ENCODE measurements at places on chromosomes 2 and 18.

DNA sequence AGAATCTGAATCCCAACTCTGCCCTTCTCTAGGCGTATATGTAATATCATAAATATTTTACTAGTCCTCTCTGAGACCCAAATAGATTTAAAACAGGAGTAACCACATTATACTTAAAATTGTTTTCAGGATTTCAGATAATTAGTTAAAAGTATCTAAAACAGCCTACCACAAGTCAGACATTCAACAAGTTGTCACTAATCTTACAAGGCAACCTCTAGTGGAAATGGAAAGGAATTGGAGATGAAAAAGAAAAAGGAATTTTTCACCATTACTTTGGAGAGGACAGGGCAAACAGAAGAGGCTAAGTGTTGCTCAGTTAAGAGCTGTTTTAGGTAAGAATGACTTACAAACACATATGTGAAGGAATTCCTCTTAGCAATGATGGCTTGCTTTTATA, 11.4 kb downstream of the CUL3 start:
- no peak for DNase-seq

- no peak for DNase-seq
Observed at GRCh38 chr2:38690499-38691420, 24.8 kb downstream of the GALM start.

DNA sequence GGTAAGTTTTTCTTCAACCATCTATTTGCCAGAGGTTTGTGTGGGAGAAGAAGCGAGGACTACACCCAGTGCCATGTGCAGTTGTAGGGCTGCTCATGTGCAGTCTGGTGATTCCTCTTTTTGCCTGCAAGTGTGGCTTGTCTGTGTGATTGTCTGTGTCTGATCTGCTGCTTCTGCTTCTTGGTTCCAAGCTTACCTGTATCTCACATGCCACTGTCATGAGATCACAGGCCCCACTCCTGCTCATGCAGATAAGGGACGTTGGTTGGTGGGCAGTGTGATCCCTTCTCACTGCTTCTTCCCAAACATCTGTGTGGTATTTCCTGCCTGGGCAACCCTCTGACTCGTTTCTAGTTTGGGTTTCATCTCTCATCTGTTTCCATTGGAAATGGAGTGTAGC, 27.1 kb downstream of the RRM2 start:
- DNase-seq, result no peak

DNA sequence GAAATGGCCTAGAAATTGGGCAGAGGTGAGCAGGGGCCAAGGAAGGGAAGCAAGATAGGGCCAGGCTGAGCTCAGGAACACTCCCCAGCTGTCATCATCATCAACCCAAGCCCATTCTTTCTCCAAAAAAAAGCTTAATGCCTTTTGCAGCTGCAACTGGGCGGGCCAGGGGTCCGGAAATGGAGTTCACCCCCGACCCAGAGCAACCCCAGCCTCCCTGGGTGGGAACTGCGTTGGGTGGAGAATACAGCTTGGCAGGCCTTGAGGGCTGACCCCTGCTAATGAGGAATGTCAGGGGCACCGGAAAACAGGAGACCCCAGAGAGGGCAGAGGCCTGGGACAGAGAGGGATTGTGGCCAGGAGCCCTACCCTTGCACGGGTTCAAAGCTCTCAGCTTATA, 64.8 kb downstream of the TNS1 start:
- DNase-seq, result no peak

- no peak for DNase-seq
Observed at GRCh38 chr18:41524674-41525470, 430.2 kb upstream of the PIK3C3 start.

DNA sequence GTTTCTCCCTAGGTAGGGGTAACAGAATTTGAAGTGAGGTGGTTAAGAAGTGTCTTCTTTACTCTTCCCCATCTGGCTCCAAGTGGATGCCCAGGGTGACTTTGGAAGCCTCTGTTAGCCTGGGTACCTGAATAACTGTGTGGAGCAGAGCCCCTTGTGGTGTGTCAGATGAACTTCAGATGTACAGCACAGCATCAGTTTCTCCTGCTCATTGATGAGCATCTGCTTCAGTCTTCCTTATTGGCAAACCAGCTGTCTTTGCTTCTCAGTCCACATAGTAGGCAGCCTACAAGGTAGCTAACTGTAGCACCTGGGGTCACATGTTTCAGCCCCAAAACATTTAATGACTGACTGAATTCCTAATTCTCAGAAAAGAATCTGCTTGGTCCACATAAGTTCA, 56.2 kb upstream of the ATP8B1 start:
- no peak for DNase-seq

GRCh38 chr2:226797289-226797988, 2.2 kb downstream of the IRS1 start:
- DNase-seq, result no peak

GRCh38 chr2:65299246-65299645, 71.6 kb downstream of the ACTR2 start:
- DNase-seq, result no peak

- DNase-seq, result no peak
Observed at GRCh38 chr2:126986631-126987187, 88.0 kb downstream of the TEX51 start.

GRCh38 chr18:48612917-48613316, 74.1 kb downstream of the CTIF start:
- no peak for DNase-seq

DNA sequence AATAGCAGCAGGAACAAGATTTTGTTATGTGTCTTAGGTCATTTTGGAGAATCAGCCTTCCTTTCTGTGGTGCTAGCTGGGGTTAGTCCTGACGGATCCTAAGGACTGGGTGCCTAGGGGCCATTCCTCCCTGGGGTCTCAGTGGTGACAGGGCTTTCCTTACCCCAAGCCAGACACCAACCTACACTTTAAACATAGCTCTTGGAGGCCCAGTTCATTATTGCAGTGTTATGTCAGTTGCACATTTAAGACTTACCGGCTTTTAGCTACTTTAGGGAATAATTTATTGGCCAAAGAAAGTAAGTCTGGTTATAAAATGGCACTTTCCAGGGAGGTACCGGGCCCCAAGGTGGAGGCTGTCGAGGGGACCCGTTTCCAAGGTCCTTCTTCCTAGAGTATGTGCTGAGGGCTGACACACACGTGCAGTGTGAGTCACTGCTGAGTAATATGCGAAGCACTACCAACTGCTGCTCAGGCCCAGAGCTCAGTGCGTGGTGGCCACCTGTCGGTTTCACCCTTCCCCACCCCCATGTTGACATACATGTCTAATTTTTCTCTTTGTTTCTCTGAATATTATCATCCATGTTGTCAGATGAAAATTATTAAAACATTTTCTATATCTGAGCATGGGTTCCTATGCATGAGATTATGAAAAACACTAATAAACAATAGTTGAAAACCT, 37.0 kb upstream of the GRHL1 start:
- no peak for DNase-seq

DNA sequence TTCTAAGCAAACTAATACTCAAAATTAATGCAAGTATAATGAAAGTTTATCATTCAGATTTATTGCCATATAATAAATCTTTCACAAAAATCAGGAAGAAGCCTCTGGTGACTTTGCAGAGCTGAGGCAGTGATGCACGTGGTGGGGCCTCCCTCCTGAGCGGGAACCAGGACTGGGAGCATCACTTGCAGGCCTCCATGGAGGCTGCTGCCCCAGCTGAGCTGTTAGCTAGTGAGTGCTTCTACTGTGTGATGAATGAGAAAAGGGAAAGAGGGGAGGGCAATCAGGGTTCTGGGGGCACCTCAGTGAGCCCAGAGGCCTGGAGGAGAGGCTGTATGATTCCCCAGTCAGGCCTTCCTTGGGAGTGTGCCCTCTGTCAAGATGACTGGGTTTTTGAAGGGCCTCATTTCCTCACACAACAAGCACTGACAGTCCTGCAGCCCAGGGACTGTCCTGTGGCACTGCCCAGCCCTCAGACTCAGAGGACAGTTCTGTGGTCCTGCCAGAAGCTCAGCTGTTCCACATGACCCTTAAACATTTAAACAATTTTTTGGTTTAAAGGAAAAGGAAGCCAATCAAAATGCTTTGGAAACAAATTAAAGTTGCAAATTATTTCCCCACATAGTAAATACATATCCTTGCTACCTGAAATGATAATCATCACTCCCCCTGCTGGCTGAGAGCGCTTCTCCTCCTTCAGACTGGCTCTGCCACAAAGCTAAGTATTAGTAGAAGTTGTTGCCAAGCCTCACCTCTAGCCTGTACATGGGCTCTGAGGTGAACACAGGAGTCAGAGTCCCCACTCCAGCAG, 90.9 kb upstream of the SMAD7 start:
- DNase-seq, result no peak

DNA sequence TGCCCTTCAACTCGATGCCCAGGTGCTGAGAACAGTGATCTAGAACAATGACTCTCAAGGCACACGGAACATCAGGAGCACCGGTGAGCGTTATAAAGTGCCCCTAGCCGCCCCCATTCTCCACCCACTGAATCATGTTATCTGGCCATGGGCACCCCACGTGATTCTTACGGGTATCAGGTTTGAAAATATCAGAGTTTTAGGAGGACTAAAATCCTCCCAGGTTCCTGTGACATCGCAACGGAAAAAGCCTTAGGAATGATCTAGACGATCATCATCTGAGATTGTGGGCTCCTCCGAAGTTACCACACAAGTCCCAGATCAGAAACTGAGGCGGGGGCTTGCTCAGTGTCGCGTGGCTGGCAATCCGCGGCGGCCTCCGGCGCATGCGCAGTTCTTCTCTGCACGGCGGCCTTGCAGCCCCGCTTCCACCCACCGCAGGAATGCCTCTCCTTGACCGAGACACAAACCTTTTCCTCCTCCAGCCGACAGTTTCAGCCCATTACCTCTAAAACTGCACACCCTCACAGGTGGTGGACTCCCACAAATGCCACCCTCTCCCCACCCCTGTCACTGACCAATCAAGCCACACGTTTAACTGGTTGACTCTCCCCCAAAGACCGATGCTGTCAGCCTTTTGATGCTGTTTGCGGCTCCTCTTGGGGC, 5.8 kb upstream of the MRPL33 start:
- peak; percentile 60 for DNase-seq

- DNase-seq, result peak; percentile 57
Observed at GRCh38 chr2:149800624-149801542, 213.3 kb upstream of the MMADHC start.

- DNase-seq, result peak; percentile 6
Observed at GRCh38 chr2:151827564-151828142, 568 bp downstream of the ARL5A start.

DNA sequence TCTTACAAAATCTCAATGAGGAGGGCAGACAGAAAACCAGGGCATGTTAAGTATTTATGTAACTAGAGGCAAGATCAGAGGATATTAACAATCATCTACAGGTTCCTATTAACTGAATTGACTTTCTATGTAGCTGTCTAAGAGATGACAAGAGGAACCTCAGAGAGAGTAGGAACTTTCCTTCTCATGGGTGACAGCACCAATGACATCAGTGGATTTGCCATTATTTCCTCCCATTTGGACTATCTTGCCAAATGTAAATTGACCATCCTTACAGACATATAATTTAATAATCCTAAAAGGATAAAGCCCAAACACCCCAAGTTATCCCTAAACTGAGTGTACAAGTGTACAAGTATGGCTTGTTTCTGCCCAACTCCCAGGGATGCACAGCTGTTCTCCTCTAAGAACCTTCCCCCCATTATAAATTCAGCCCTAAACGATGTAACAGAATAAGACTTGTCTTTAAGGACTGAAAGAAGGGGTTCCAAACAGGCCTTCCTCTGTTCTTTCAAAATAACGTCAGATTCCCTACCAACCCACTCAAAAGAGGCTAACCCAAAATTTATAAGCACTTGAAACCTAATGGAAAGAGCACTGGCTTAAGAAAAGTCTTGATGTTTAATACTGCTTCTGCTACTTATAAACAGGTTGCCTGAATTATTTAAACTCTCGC, 73.4 kb upstream of the CHAC2 start:
- no peak for DNase-seq

- no peak for DNase-seq
Observed at GRCh38 chr2:233839447-233839820, 14.9 kb downstream of the HJURP start.

DNA sequence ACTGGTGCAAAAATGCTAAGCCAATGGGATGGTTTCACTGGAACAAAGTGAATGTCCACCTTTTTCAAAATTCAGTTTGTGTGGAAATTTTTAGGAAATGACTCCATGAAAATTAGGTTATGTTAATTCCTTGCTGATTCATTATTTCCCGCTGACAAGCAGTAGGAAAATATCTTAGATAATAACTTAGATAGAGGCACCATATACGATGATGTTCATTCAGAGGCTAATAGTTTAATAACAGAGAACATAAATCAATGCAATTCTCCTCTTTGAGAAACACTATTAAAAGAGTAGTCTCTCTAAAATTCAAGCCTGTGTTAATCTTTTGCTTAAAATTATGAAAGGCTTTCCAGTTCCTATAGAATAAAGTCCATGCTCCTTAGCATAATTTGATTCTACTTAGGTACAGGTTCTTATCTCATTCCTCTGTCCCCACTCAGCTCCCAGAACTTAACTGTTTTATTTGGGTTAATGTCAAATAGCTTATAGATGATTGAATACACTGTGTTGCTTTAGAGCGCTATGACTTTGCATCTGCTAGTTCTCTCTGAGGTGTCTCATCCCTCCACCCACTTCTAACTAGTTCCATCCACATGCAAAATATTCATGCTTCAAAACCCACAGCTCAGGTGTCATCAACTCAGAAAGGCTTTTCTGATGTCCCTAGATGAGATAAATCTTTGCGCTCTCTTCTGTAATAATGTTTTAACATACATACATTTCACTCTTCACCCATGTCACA, 503.6 kb downstream of the ERBB4 start:
- DNase-seq, result no peak

DNA sequence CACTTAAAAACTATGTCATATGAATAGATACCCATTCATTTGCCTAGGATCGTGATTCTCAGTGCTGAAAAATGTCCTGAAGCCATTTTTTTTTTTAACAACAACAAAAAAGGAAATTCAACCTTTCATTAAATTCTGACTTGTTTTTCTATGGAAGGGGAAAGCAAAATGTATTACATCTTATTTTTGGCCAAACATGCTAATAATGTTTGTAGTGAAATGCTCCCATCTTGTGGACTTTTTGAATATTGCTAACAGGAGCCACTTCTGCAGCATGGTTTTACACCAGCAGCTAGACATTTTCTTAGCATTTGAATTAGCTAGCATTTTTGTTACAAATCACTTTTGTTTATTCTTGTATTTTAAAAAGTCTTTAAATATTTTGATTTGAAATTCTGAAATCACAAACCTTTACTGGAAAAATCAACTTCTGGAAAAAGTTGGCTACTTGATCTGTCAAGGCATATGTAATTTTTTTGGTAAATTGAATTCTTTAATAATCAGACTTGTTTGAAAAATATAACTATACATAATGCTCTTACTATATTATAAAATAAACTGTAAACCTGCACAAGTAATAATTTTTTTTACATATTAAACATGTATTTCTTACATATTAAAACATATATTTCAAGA, 75.8 kb downstream of the KIDINS220 start:
- peak; percentile 35 for DNase-seq

DNA sequence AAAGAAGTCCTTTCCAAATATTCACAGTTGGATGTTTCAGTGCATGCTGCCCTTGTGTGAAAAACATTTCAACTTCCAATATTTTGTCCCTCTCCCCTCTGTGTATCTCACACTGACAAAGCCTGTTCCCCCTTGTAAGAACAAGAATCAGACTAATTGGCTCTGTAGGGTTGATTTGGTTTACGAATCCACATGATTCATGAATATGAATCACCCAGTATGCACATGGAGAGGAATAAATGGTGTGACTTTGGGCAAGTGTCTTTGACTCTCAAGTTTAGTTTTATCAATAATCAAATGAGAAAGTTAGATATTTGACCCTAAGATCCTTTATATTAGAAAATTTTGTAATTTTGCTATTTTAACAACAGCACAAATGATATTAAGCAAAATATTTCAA, 9.3 kb upstream of the CDH20 start:
- DNase-seq, result no peak

All from NT2/D1 (cell line).